ENCODE measurements at places on chromosomes 11 and 22.
A peak's percentile ranks its signal among the peaks of the same experiment; 100 is the strongest.

DNA sequence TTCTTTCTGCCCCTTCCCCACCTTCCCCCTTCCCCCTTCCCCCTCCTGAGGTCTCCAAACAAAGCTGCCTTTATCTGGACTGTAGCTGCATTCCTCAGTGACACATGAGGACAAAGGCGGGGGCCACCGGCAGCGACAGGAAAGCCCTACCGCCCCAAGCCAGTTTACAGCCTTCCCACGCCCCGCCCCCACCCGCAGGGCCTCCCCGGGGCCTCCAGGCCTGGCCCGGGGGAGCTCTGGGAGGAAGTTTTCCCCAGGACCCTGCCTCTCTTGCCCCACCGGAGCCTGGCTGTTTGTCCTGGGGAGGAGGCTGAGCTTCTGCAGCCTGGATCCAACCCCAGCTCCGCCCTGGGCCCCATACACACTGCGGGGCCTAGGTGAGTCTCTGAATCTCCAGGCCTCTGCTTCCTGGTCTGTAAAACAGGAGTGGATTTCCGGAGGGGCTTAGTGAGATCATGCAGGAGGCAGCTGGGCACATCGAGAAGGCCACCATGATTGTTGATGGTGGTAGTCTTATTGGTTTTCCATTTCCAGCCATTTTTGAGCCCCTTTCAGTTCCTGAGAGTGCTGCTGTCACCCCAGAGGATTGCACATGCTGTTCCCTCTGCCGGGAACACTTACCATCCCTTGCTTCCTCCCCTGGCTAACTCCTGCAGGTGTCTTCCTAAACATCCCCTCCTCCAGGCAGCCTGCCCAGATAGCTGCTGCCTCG is 130.7 kb downstream of the MN1 start:
- DNase-seq, result peak; percentile 66

DNA sequence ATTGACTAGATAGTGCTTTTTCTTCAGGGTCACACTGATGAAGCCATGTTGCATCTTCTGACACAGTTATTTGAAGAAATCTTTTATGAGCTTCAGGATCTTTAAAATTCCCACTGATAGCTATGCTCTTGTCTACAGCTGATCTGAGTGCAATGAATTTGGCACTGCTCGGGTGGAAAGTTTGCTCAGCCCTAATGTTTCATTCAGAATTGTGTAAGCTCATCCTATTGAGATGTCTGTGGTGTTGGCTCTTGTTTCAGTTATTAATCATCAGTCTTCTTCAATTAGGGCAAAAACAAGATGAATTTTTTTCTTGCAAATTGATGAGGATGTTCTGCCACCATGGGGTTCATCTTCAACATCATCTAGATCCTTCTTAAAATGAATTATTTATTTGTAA is 1387.0 kb upstream of the RAG2 start:
- DNase-seq, result no peak

GRCh38 chr22:49930596-49931412 is 12.4 kb downstream of the CRELD2 start:
- no peak for DNase-seq

- DNase-seq, result peak; percentile 60
Measured at GRCh38 chr11:77821349-77821851, 456 bp downstream of the AAMDC start.

- no peak for DNase-seq
Measured at GRCh38 chr11:29685361-29685760, 331.5 kb downstream of the KCNA4 start.

DNA sequence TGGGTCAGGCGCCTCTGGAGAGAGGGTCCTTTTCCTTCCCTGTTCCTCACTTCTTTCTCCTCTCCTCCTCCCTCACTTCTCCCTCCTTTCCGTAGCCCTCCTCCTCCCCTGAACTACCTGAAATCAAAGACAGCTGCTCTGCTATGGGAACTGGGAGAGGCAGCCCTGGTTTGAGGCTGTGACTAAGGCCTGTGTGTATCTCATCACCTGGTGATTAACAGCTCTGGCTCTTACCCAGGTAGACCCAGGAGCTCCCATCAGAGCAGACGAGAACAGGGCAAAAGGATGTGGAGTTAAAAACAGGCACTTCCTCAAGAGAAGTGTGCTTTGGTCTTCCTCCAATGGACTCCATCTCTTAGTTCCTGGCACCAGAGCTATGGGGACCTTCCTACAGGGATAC is 5.8 kb downstream of the ISX start:
- no peak for DNase-seq

GRCh38 chr11:117229411-117229810 is 2.5 kb downstream of the PCSK7 start:
- no peak for DNase-seq

- peak; percentile 64 for DNase-seq
Measured at GRCh38 chr11:77472991-77473800, 698 bp downstream of the PAK1 start.

GRCh38 chr11:34174412-34175041 is 69.1 kb downstream of the NAT10 start:
- peak; percentile 89 for DNase-seq

DNA sequence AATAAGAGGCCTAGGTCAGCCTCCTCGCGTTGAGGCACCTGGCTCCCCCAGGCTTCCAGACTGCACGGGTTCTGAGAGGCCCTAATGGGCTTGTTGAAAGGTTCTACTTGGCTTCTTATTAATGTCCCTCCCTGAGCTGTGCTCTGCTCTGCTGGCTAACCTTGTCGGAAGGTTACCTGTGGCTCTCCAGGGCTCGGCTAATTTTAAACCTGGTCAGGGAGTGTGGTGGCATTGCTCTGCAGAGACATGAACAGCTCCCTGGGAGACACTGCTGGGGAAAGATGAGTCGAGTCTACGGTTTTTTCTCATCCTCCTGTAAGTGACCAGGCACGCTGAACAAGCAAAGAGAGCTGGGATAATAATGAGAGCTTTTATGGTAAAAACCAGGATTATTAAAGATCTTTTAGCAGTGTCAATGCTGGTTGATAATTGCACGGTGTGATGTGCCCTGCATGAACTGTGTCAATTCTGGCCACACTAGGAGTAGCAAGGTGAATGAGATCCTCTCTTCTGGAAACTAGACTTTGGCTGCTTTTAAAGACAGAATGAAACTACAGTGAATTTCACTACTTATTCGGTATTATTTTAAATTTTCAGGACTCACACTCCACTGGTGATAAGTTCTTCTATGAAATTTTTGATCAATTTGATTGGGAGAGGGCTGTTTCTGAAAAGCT is 70.7 kb downstream of the TEAD1 start:
- DNase-seq, result peak; percentile 42

DNA sequence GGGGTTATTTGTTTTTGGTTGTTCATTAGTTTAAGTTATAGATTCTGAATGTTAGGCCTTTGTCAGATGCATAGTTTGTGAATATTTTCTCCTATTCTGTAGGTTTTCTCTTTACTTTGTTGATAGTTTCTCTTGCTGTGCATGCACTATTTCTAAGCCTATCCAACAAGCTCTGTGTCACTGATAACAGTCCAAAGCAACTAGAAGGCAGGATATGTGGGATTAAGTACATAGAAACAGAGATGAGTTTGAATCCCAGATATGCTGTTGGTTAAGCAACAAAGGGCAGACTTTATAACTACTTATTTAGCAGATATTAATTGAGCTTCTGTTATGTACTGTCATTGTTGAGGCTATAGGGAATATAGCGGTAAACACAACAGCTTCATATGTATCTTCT is 390.4 kb downstream of the INSC start:
- DNase-seq, result no peak

GRCh38 chr11:76234416-76235232 is 28.3 kb upstream of the WNT11 start:
- peak; percentile 74 for DNase-seq
